ENCODE measurements at places on chromosomes 2 and 18.

- DNase-seq, result no peak
- peaks cover 2% of the 10 kb centered on the region for H3K4me1 ChIP-seq
- H3K27ac ChIP-seq, result no peak overlapping the region
- no peak overlapping the region for H3K4me3 ChIP-seq
These were observed 22.9 kb downstream of the APCDD1 start for GRCh38 chr18:10477121-10477862.

- no peak for DNase-seq
- no peak overlapping the region for H3K4me3 ChIP-seq
- H3K36me3 ChIP-seq, result no peaks in the 10 kb centered on the region
- H3K27me3 ChIP-seq, result peaks cover 30% of the 10 kb centered on the region
- no peak overlapping the region for H3K27ac ChIP-seq
These were observed 22.1 kb downstream of the GCKR start for GRCh38 chr2:27518782-27519113.

- H3K36me3 ChIP-seq, result peaks cover 60% of the 10 kb centered on the region
- no peaks in the 10 kb centered on the region for H3K27me3 ChIP-seq
- peaks cover 31% of the 10 kb centered on the region for H3K4me1 ChIP-seq
- H3K4me3 ChIP-seq, result no peak overlapping the region
- H3K27ac ChIP-seq, result no peak overlapping the region
These were observed 5.7 kb downstream of the C18orf32 start for GRCh38 chr18:49481317-49481716.

DNA sequence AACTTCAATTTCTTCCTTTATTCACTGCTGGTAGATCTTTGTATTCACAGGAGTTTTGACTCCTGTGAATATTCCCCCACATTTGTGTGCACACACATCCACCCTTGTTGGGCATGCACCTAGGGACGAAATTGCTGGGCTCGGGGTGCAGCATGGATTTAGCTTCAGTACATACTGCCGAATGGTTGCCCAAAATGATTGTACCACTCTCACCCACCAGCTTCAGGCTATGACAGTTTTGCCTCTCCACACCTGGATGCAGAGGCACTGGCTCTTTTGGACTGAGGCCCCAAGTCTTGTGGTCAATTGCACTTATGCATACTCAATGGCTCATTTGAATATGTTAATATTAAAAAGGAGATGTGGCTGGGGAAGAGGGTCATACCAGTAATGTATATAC, 65.1 kb upstream of the ODC1 start:
- no peaks in the 10 kb centered on the region for H3K4me1 ChIP-seq
- no peak overlapping the region for H3K4me3 ChIP-seq
- no peak for DNase-seq
- no peaks in the 10 kb centered on the region for H3K36me3 ChIP-seq
- H3K27me3 ChIP-seq, result no peaks in the 10 kb centered on the region

- peak overlapping the region; percentile 53 for H3K4me3 ChIP-seq
- H3K27ac ChIP-seq, result no peak overlapping the region
- H3K4me1 ChIP-seq, result peaks cover 17% of the 10 kb centered on the region
- no peaks in the 10 kb centered on the region for H3K36me3 ChIP-seq
- DNase-seq, result peak; percentile 62
These were observed 2.4 kb upstream of the PROC start for GRCh38 chr2:127415593-127416505.

GRCh38 chr2:101828257-101828656, 130.8 kb downstream of the MAP4K4 start:
- H3K4me3 ChIP-seq, result no peak overlapping the region
- H3K27me3 ChIP-seq, result no peaks in the 10 kb centered on the region
- H3K27ac ChIP-seq, result peak overlapping the region; percentile 47
- DNase-seq, result no peak
- peaks cover 58% of the 10 kb centered on the region for H3K36me3 ChIP-seq
- peaks cover 65% of the 10 kb centered on the region for H3K4me1 ChIP-seq

DNA sequence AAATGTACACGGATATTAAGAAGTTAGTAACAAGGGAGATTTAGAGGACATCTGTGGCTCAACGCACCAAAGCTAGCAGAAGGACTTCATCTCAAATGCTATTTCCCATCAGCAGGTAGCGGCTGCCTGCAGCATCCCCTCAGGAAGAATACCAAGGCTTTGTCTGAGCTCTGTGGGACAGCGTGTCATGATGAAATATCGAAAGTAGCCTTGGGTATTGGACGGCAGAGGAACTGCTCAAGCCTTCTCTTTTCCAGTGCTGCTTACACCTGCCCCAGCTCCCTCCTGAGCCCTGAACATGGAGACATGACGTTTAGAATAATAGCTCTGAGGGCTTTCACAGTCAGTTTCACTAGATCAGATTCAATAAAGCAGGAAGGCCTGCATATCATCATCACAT, 241.6 kb downstream of the SUCLG1 start:
- H3K27ac ChIP-seq, result no peak overlapping the region
- no peaks in the 10 kb centered on the region for H3K36me3 ChIP-seq
- no peak for DNase-seq

GRCh38 chr2:80186262-80186661, 118.3 kb downstream of the LRRTM1 start:
- DNase-seq, result no peak
- H3K27ac ChIP-seq, result no peak overlapping the region
- H3K4me1 ChIP-seq, result no peaks in the 10 kb centered on the region
- H3K4me3 ChIP-seq, result no peak overlapping the region

DNA sequence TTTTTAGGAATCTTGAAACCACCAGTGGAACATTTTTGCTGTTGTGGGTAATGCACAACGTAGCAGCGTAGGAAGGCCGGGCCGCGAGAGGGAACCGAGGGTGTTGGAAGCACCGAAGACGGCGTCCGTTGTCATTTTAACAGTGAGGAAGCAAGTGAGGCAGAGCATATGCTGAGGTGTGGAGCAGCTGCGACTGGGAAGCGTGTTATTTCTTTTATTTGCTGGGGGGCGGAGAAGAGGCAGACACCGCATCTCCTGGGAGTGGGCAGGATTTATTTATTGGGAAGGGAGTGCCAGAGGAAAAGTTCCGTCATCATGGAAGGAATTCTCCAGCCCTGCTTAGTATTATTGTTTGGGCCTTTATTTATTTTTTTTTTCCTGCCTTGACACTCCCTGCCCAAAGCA, 232.8 kb downstream of the KLHL29 start:
- no peaks in the 10 kb centered on the region for H3K27me3 ChIP-seq
- H3K4me3 ChIP-seq, result no peak overlapping the region
- peak; percentile 51 for DNase-seq
- peak overlapping the region; percentile 76 for H3K27ac ChIP-seq
- H3K4me1 ChIP-seq, result peaks cover 29% of the 10 kb centered on the region

DNA sequence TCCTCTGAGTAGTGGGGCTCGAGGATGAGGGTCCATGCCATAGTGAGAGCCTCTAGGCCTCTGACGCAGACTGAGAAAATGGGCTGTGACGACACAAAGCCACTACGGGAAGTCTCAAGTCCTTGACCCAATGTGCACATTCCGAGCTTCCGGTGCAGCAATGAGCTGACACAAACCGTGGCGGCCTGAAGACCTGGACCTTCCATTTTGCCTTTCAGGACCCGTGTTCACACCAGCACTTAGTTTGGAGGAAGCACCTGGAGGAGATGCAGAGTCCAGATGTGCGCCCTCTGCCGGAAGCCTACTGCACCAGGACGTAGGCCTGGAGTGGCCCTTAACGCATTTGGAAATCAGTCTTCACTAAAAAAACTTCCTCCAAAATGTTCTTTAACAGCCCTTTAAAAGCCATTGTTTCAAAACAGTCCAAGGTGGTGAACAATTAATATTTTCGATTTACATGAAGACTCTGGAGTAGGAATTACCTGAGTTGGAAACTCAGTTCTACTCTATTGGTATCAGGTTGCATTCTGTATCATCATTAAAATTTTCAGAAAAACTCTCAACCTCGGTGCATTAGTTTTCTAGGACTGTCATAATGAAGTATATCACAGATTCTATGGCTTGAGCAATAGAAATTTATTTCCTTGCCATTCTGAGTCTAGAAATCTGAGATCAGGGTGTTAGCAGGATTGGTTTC, 33.9 kb downstream of the BMP10 start:
- H3K27me3 ChIP-seq, result no peaks in the 10 kb centered on the region
- no peaks in the 10 kb centered on the region for H3K4me1 ChIP-seq
- no peaks in the 10 kb centered on the region for H3K36me3 ChIP-seq
- no peak overlapping the region for H3K4me3 ChIP-seq

DNA sequence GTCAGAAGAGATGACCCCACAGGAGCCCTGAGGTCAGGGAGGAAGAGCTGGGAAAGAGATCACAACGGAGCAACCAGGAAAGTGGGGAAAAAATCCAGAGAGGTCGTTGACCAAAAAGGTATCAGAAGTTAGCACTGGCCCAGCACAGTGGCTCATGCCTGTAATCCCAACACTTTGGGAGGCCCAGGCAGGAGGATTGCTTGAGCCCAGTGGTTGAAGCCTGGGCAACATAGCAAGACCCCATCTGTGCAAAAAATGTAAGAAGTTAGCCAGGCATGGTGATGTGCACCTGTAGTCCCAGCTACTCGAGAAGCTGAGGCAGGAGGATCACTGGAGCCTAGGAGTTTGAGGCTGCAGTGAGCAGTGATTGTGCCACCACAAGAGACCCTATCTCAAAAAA, 121.5 kb downstream of the GBX2 start:
- H3K27me3 ChIP-seq, result no peaks in the 10 kb centered on the region
- no peaks in the 10 kb centered on the region for H3K4me1 ChIP-seq
- H3K4me3 ChIP-seq, result no peak overlapping the region
- no peak for DNase-seq

- no peak overlapping the region for H3K27ac ChIP-seq
- no peak overlapping the region for H3K4me3 ChIP-seq
- DNase-seq, result peak; percentile 32
- H3K27me3 ChIP-seq, result no peaks in the 10 kb centered on the region
- H3K36me3 ChIP-seq, result peaks cover 8% of the 10 kb centered on the region
These were observed 20.4 kb downstream of the TGFBRAP1 start for GRCh38 chr2:105309147-105309545.

- H3K27me3 ChIP-seq, result no peaks in the 10 kb centered on the region
- H3K4me1 ChIP-seq, result peaks cover 29% of the 10 kb centered on the region
- no peak overlapping the region for H3K27ac ChIP-seq
- H3K36me3 ChIP-seq, result no peaks in the 10 kb centered on the region
These were observed 386.2 kb downstream of the SETBP1 start for GRCh38 chr18:45066886-45067285.

GRCh38 chr2:218569038-218569431, 396 bp downstream of the CNOT9 start:
- peaks cover 39% of the 10 kb centered on the region for H3K36me3 ChIP-seq
- peaks cover 29% of the 10 kb centered on the region for H3K4me1 ChIP-seq
- peak; percentile 29 for DNase-seq
- H3K27me3 ChIP-seq, result no peaks in the 10 kb centered on the region

DNA sequence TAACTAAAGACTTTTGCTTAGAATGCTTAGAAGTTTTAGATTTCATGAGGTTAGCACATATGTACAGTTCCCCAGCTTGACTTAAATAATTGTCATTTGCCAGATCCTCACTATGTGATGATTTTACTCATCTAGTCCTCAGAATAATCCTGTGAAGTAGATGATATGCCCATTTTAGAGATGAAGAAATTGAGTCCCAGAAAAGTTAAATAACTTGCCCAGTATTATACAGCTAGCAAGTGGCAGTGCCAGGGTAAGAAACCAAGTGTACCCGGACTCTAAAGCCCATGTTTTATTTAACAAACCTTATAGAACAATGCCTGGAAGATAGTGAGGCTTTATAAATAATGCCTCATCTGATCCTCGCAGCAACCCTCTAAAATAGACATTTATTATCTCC, 28.3 kb downstream of the SPDYA start:
- no peak overlapping the region for H3K4me3 ChIP-seq
- H3K36me3 ChIP-seq, result no peaks in the 10 kb centered on the region
- H3K27ac ChIP-seq, result no peak overlapping the region

- H3K27ac ChIP-seq, result no peak overlapping the region
- H3K27me3 ChIP-seq, result no peaks in the 10 kb centered on the region
- H3K36me3 ChIP-seq, result no peaks in the 10 kb centered on the region
- no peaks in the 10 kb centered on the region for H3K4me1 ChIP-seq
- H3K4me3 ChIP-seq, result no peak overlapping the region
- no peak for DNase-seq
These were observed 1466.3 kb downstream of the DPP10 start for GRCh38 chr2:115908731-115909130.

- H3K27ac ChIP-seq, result no peak overlapping the region
- DNase-seq, result no peak
- H3K4me3 ChIP-seq, result no peak overlapping the region
- H3K27me3 ChIP-seq, result peaks cover 5% of the 10 kb centered on the region
- H3K4me1 ChIP-seq, result no peaks in the 10 kb centered on the region
These were observed 243.5 kb upstream of the SALL3 start for GRCh38 chr18:78736015-78736690.

DNA sequence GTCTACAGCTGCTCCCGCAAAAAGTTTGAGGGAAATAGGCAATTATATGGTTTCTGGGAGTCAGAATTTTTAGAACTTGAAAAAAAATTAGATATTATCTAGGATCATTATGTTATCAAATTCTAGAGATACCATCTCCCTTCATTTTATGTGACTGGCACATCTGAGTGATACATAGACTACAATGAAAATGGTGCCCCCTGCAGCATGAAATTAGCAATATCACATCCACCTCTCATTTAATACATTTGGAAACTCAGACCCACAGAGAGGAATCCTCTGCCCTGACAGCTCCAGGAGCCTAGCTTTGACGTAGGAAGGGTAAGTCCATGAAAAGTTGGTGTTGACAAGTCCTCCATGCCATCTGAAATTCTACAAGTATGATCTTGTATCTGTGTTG, 381.6 kb downstream of the SUCLG1 start:
- no peaks in the 10 kb centered on the region for H3K27me3 ChIP-seq
- no peaks in the 10 kb centered on the region for H3K4me1 ChIP-seq
- no peak for DNase-seq
- no peak overlapping the region for H3K27ac ChIP-seq
- no peaks in the 10 kb centered on the region for H3K36me3 ChIP-seq

DNA sequence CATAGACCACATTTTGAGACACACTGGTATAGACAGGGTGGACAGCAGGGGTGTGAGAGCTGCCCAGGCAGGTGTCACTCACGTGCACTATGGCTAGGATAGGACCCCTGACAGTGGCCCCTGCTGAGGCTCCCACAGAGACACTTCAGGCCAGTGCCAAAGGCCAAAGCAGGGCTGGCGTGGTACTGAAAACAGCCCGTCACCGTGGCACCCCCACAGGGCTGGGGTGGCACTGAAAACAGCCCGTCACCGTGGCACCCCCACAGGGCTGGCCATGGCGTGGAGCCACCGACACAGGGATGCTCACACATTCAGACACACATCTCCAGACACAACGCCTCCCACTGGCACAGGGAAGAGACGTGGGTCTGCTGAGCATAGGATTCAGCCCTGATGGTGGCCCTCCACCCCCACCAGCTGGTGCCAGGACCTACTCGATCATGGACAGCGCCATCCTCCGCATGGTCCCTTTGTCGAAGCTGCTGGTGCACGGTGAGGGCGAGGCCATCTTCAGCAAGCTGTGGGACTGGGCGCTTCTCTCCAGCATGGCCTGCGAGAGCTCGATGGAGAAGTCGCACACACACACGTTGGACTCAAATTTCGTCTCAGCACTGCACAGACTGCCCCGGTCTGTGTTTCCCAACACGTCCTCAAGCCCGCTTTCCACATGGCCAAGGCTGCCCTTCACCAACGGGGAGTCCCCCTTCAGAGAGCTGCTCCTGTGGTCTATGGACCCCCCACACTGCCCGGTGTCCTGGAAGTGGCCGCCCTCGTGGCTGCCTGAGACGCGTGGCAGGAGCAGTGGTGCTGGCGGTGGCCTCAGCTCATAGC, 34.1 kb downstream of the ANKMY1 start:
- no peak overlapping the region for H3K27ac ChIP-seq
- no peaks in the 10 kb centered on the region for H3K27me3 ChIP-seq
- H3K4me1 ChIP-seq, result peaks cover 12% of the 10 kb centered on the region
- no peak overlapping the region for H3K4me3 ChIP-seq
- no peaks in the 10 kb centered on the region for H3K36me3 ChIP-seq

- no peaks in the 10 kb centered on the region for H3K4me1 ChIP-seq
- DNase-seq, result no peak
- H3K27ac ChIP-seq, result no peak overlapping the region
These were observed 417.5 kb upstream of the MYT1L start for GRCh38 chr2:2748399-2749205.

All from heart right ventricle (tissue), 16 donors.